ENCODE measurements at places on chromosomes 7 and 10.

DNA sequence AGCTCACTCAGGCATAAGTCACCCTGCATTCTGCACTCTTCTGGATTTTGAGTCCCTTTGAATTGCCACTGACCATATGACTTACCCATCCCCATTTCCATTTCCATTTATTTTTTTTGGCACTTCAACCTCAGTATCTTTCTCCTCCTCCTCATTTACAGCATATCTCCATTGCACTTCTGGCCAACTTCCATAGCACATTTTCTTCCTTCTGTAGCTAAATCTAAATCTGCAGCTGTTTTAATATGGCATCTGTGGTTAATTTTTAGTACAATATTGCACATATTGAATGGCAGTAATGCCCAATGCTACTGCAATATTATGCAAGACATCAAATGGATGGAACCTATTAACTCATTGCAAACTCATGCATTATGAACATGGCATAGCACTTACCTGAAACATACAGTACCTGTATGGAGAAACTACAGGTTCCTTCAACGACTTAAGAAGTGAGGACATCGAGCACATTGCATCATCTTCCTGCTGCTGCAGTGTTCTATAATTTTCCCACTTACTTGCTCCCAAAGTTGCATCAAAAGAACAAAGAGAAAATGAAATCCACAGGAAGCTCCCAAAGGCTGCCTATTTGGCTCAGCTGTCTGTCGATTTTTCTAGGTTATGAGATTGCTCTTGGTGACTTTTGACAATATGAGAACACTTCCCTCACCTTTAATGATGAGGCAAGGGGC lies 55.7 kb downstream of the LRRTM3 start:
- DNase-seq, result no peak

DNA sequence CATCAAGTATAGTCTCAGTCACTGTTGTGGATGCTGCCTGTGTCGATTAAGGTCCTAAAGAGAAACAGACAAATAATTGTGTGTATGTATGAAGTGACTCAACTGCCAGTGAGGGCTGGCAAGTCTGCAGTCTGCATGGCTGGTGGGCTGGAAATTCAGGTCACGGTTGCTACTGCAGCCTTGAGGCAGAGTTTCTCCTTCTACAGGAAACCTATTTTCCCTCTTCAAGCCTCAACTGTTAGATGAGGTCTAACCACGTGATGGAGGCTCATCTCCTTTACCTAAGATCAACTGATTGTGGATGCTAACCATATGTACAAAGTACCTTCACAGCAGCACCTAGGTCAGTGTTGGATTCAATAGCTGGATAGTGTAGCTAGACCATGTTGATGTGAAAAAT lies 29.9 kb downstream of the MBL2 start:
- DNase-seq, result no peak

DNA sequence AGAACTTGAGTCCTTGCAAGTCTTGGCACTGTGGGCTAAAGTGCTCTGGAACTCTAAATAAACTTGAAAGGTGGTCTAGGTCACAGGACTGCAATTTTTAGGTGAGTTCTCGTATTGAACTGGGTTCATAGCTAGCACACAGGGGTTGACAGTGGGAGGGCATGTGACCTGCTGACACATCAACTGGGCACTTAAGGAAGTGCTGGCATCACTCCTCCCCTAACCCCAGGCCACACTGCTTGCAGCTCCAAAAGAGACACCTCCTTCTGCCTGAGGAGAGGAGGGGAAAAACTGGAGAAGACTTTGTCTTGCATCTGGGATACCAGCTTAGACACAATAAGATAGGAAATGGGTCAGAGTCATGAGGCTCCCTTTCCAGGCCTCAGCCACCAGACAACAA lies 38.0 kb upstream of the AASS start:
- no peak for DNase-seq

- no peak for DNase-seq
Observed at GRCh38 chr10:154348-154747, 19.1 kb downstream of the ZMYND11 start.

GRCh38 chr7:24337180-24337579 lies 53.2 kb downstream of the NPY start:
- DNase-seq, result no peak

GRCh38 chr10:97861924-97862323 lies 12.3 kb downstream of the GOLGA7B start:
- no peak for DNase-seq

GRCh38 chr7:18461785-18462467 lies 33.6 kb upstream of the HDAC9 start:
- no peak for DNase-seq

GRCh38 chr7:137009404-137009803 lies 141.0 kb downstream of the CHRM2 start:
- no peak for DNase-seq

GRCh38 chr7:1197997-1198625 lies 34.6 kb upstream of the UNCX start:
- no peak for DNase-seq

GRCh38 chr10:85847085-85847484 lies 519.5 kb downstream of the GRID1 start:
- DNase-seq, result no peak
